ENCODE measurements at places on chromosomes 12 and 14. TPM values are rescaled to one million over a fixed set of nuclear protein-coding genes. Genes with fewer than 3 reads are reported as not detected.

DNA sequence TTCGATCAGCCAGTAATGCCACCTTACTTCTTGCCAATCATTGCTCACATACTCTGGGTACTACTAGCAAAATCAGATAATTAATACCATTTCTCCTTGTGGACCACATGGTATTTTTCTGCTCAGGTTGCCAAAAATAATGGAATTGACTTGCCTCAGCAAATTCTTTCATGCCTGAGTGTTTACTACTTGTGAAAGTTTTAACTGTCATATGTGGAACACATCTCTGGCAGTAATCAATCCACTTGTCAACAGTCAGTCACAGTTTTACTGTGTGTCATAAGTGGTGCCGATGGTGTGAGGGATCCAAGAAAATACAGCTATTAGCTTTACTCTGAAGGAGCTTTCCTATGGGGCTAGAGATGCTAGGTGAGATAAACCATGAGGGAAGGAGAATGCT, 55.3 kb upstream of the ATF1 start:
- no peak for DNase-seq

DNA sequence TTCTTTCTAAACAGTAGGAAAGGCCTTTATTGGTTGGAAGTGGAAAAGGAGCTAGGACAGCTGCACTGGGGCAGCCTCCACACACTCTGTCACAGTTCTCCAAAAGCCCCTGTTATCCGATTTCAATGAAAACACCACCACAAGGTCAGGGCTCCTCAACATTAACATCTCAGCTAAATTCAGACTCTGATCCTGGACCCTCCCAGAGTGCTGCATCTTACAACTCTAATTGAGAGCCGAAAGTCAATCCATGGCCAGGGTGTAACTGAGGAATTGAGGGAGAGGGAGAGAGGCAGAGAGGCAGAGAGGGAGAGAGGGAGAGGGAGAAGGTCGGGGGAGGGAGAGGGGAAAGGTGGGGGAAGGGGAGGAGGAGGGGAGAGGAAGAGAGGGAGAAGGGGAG, 32.1 kb downstream of the DICER1 start:
- DNase-seq: no peak

- DNase-seq: no peak
Observed at GRCh38 chr14:92217936-92218335, 96.2 kb downstream of the CPSF2 start.

DNA sequence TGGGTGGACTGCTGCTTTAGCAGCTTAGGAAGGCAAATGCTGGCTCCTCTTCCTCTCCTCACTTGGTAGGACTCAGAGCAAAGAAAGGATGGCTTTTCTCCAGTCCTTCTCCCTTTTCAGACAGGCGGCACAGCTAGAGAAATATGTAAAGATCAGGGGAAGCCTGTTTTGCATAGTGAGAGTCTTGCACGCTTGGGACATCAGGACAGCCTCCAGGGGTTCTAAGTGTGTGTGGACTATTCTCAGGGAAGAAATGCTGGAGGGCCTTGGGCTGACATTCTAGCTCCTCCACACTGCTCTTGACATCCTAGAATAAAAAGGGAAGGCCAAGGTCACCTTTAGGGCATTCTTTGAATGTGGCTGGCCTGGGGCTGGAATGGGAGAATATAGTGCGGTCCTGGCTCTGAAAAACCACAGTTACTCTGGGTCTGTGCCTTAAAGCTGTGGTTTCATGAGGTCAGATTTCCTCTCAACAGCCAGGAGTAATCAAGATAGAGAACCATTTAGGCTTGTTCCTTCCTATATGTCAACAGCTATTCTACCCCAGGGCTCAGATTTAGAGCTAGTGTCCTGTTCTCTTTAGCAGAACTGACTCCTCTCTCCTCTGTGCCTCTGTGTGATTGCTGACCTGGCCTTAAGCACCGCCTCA, 24.3 kb downstream of the CMA1 start:
- DNase-seq: peak; percentile 13

GRCh38 chr12:30427555-30427954, 268.1 kb downstream of the IPO8 start:
- no peak for DNase-seq

GRCh38 chr12:93883436-93884154, 206.4 kb downstream of the CRADD start:
- DNase-seq: no peak

Gene MYO1H
- not detected for total RNA-seq

Gene SRGAP1
- total RNA-seq: not detected

Gene KRT74
- 0.15 TPM for total RNA-seq

Data from activated CD4-positive, alpha-beta T cell treated with anti-CD3 and anti-CD28 coated beads, Interleukin-2, amount 10 ng/mL, durations not matched to agents 7 days and 5 days (primary cell).